ENCODE measurements at places on chromosomes 4 and X. TPM values are rescaled to one million over a fixed set of nuclear protein-coding genes. Genes with fewer than 3 reads are reported as not detected.

- DNase-seq, result no peak
Measured at GRCh38 chr4:165684177-165684805, 188.7 kb upstream of the TLL1 start.

DNA sequence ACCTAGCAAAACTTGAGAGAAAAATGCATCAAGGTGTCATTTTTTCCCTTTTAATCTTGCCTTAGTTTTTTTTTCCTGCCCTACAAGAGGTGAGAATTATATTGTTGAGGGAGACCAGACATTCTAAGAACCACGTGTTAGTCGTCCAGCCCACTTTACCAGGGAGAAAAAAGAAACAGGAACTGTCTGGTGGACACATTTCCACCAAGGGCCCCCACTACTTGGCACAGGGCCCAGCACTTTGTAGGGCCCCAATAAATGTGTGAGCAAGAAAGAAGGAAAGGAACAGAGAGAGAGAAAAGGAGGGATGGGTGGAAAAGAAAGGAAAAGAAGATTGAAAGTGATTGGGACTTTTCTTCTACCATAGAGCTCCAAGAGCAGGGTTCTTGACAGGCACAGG is 3.9 kb upstream of the EGFL6 start:
- no peak for DNase-seq

- no peak for DNase-seq
Measured at GRCh38 chr4:24768604-24769003, 26.8 kb upstream of the SOD3 start.

CSAG1 gene
- polyA plus RNA-seq, result not detected

CLDN34 gene
- not detected for polyA plus RNA-seq
